ENCODE measurements at places on chromosomes 2 and 18.

DNA sequence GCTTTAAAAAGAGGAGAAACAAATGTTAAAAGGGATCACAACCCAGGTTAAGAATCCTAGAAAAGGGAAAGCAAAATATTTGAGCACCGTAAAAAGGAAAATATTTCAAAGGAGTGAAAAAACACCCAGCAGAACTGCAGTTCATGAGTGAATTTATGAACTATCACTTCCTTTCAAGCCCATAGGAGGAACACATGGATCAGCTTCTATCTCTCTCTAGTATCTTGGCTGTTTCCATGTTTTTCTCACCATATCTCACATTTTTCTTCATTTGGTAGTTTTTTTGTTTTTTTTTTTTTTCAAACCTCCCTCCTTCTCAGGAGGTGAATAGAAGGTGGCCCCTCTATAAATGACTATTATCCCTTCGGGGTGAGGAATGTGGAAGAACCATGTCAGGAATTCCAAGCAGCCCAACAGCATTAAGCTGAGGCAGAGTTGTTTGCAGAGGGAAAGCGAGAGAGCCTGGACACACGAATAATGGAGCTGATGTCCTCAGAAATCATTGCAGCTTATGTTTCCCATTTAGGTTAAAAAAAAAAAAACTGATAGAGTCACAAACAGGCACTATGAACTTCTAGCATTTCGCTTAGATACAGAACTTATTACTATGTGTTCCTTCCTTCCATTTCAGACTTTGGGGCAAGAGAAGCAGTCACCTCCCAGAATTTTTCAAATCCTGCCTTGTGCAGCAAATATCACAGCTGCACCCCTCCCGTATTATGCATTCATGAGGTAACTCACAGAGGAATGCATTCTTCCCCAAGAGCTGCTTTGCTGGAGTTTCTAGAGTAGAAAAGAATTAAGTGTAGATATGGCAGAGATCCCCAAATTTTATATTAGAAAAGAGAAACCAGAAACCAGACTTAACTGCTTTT lies 315.6 kb downstream of the IRS1 start:
- DNase-seq, result peak; percentile 60

DNA sequence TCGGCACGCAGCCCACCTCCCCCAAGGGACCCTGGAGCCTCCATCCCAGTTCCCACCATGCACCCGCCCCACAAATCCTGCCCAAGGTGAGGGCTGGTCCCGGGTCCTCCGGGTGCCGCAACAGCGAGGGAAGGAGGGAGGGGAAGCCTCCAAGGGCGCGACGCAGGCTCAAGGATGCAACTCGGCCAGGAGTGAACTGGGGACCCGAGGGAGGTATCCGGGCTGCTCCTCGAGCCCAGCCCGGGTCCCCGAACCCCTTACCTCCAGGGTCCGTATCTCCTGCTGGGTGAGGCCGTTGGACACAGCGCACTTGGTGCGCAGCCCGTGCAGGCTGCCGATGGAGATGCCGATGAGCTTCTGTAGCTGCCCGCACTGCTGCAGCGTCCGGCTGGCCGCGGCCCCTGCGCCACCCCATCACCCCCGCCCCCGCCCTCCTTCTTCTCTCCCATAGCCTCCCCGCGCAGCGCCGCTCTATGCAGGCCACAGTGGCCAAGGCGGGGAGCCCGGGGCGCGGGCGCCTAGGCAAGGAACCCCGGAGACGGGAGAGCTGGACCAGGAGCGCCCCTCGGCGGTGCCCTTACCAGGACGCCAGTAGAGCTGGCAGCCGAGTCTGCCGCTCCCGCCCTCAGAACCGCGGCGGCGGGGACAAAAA lies 124.1 kb downstream of the ANKRD30BL start:
- peak; percentile 8 for DNase-seq

DNA sequence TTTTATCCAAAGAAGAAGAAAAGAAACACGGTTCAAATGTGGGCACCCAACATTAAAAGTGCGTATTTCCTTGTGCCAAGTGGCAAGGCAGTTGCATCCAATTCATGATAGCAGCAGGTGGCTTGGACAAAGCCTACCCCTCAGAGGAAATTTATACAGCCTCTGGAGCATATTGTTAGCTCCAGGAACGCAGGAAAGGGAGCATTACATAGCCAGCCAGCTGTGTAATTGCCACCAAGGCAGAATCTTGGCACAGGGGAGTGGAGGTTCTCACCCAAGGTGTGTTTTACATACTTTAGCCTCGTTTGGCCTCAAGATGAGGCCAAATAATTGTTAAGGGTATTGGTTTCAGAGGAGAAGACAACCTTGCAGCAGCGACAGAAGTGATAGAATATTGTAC lies 526.9 kb downstream of the TMEM182 start:
- no peak for DNase-seq

DNA sequence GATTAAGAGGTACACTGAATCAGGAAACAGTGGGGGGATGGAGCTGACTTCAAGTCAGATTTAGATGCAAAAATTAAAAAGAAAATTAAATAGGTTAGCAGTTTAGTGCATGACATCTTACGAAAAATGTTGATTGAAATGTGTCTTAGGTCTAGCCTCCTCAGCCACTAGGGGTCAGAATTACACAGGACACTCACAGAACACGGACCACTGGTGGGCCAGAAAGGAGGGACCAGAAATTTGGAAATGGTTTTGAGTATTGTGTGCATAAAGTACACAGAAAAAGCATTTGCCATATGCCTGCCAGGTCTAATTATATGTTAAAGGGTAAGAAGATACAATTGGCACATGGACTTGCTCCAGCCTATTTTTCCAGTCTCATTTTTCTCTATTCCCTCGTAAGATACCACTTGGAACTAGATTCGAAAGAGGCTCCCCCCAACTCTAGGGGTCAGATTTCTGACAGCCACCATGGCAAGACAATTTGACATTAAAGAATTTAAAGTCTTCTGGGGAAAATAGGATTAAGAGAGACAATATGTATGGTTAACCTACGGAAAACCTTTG lies 550.2 kb upstream of the SETBP1 start:
- peak; percentile 68 for DNase-seq

DNA sequence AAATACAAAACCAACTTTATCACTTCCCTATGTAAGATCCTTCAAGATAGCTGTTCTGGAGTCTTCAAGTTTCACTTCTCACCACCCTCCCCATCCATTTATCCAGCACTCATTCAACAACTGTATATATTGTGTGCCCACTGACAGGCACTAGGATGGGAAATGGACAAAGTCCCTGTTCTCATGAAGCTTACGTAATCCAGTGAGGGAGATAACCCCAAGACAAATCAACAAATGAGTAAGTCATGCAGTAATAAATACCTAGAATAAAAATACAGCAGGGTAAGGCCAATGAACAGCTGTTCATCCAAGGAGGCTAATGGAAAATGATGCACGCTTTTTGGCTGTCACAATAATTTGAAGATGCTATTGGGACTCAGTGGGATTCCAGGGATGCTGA lies 133.8 kb downstream of the MEMO1 start:
- no peak for DNase-seq

DNA sequence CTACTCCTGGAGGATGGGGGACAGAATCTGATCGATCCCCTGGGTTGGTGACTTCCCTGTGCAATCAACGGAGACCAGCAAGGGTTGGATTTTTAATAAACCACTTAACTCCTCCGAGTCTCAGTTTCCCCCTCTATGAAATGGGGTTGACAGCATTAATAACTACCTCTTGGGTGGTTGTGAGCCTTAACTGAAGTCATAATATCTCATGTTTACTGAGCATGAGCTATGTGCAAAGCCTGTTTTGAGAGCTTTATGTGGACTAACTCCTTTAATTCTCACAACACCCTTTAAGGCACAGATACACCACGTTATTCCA lies 844 bp downstream of the PROC start:
- no peak for DNase-seq

- no peak for DNase-seq
These were observed 27.5 kb upstream of the ACVR1 start for GRCh38 chr2:157903626-157904025.

DNA sequence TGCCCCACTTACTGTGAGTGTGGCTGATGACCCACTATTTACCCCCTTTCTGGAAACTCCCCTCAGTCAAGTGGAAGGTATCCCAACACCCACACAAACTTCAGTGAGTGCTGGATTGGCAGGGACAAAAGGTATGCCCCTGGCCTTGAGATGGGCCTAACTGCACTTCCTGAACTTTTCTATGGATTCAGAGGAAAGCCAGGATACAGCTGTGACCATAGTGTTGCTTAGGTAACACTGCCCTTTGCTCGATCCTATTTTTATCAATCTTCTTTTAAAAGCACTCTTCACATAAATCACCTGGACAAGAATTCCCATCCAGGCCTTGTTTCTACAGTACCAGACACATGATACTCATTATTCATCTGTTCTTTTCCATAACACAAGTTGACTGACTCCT lies 671.5 kb upstream of the SLC8A1 start:
- no peak for DNase-seq

GRCh38 chr18:13369756-13370510 lies 151.4 kb downstream of the LDLRAD4 start:
- no peak for DNase-seq

DNA sequence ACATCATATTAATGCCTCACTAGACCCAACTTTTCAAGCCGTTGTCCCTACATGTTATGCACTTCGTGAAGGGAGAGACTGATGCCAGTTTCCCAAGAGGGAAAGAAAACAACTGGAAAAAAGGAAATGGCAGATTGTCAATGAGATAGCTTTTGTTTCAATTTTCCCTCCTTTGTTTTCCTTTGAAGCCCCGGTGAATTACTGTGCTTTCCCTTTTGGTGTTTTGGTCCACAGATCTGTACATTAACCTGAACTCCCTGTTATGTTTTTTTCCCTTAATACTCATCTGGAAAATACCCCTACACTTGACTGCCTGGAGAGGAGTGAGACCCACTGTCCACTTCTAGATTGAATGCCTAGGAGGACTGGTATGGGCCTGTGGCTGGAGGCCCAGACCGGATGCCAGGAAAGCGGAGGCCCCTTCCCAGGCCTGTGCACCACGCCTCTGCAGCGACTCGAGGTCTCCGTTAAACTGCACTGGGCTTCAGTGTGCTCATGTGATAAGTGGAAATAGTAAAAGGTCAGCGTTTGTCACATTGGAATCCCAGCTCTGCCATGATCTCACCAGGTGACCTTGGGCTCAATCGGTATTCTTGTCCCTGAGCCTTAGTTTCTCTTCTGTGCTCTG lies 106.4 kb downstream of the GATA6 start:
- no peak for DNase-seq

GRCh38 chr2:136423516-136423996 lies 305.6 kb upstream of the CXCR4 start:
- DNase-seq, result peak; percentile 86

DNA sequence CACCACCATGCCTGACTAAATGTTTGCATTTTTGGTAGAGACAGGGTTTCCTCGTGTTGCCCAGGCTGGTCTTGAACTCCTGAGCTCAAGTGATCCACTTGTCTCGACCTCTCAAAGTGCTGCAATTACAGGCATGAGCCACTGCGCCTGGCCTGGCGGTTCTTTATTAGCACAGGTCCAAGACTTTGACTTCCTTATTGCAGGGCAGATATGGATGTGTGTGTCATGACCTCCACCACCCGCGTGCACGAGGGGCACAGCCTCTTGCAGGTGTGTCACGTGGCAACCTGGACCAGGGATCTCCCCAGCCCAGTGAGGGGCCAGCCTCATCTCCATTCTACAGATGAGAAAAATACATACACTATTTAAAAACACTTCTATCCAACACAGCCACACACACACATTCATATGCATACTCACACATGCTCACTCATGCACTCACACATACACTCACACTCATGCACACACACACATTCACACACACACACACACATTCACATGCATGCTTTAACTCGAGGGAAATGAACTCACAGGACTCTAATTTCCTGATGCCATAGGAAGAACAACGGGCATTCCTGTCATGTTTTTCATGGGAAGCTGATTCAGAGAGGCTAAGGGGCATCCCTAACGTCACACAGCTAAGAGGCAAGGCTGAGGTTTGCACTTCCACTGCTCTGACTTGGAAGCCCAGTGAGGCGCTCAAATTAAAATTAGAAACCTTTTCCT lies 38.8 kb downstream of the RRM2 start:
- no peak for DNase-seq

DNA sequence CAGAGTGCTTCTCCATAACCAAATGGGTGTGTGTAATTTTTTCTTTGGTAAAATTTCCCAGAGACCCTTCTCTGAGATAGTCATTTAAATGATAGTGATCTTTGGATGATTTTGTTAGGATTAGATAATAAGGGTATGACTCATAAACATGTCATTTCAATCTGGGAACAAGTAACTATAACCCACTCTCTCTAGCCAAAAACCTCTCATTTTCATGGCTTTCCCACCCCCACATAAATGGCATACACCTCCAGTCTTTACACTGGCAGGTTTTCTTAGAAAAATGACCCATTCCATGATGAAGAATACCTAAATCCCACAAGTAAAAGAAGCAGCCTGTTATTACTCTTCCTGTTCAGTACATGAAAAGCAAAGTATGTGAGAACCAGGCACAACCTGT lies 572.0 kb upstream of the ZEB2 start:
- no peak for DNase-seq

GRCh38 chr2:113791697-113792590 lies 35.5 kb upstream of the SLC35F5 start:
- no peak for DNase-seq

- peak; percentile 75 for DNase-seq
These were observed 33.5 kb upstream of the ZEB2 start for GRCh38 chr2:144553379-144553778.

GRCh38 chr2:17749753-17750438 lies 3.7 kb downstream of the SMC6 start:
- no peak for DNase-seq

GRCh38 chr2:898319-898718 lies 52.3 kb upstream of the SNTG2 start:
- DNase-seq, result no peak

DNA sequence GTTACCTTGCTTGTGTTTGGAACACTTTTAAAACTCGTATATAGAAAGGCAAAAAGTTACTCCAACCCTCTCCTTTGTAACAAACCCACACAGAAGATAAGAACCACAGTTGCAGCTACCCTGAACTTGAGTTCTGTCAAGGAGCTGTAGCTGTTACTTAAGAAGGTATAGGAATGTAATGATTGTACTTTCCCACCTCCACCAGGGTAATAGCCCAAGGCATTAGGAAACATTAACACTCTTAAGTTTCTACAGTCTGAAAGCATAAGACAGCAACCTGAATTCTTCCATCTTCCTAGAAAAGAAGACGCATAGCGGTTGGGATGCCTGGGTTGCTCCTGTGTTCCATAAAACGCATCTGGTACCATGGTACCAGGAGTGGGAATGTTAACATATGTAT lies 43.0 kb downstream of the ITGA4 start:
- no peak for DNase-seq

DNA sequence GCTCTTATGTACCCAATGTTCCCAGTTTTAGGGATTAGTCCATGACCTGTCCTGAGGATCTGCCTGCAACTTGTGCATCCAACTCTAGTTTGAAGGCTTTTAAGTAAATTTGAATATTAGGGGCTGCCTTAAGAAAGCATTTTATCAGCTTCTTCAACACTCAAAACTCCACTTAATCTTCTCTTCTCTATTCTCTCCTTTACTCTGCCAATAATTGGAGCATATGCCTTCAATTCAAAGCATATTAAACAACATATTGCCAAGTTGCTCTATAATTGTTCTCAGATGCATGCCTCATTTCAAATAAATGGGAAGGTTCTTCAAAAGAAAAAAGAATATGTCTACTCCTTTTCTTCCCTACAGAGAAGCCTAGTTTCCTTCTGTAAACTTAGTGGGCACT lies 84.8 kb upstream of the NCKAP5 start:
- no peak for DNase-seq
